ENCODE measurements at places on chromosomes 3 and 15. TPM values are rescaled to one million over a fixed set of nuclear protein-coding genes. Genes with fewer than 3 reads are reported as not detected.
A peak's percentile ranks its signal among the peaks of the same experiment; 100 is the strongest.

DNA sequence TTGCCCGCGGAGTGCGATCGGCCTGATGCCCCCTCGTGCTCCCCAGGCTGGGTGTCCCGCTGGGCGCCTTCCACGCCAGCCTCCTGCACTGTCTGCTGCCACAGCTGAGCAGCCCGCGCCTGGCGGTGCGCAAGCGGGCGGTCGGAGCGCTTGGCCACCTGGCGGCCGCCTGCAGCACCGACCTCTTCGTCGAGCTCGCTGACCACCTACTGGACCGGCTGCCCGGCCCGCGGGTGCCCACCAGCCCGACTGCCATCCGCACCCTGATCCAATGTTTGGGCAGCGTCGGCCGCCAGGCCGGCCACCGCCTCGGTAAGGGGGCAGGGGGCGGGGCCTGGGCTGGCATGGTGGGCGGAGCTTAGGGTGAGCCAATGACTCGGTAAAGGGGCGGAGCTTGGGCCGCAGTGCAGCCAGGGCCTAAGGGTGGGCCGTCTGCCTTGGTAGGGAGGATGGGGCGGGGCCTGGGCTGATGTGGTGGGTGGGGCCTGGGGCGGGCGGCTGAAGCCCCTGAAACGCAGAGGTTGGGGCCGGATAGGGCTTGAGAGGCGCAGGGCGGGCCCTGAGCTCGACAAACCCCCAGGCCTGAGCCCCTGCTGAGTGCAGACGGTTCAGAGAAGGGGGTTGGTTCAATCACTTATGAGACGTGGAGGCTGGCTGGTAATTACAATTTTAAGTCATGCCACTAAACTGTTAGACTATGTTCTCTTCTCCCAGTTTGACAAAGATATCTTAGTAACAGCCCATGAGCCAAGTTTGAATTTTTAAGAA, 13.7 kb downstream of the CAND2 start:
- DNase-seq, result peak; percentile 88

DNA sequence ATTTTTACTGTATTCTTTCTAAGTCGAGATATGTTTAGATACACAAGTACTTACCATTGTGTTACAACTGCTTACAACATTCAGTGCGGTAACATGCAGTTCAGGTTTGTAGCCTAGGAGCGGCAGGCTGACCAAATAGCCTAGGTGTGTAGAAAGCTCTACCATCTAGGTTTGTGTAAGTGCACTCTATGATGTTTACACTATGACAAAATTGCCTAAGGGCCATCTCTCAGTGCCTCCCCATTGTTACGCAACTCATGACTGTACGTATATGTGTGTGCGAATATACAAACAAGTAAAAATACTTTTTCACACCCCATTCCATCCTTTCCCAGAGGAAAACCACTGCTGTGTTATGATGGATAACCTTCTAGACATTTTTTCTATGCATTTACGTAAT, 44.3 kb downstream of the PXYLP1 start:
- peak; percentile 90 for DNase-seq

TARS3 gene
- total RNA-seq, result 8.2 TPM

DNA sequence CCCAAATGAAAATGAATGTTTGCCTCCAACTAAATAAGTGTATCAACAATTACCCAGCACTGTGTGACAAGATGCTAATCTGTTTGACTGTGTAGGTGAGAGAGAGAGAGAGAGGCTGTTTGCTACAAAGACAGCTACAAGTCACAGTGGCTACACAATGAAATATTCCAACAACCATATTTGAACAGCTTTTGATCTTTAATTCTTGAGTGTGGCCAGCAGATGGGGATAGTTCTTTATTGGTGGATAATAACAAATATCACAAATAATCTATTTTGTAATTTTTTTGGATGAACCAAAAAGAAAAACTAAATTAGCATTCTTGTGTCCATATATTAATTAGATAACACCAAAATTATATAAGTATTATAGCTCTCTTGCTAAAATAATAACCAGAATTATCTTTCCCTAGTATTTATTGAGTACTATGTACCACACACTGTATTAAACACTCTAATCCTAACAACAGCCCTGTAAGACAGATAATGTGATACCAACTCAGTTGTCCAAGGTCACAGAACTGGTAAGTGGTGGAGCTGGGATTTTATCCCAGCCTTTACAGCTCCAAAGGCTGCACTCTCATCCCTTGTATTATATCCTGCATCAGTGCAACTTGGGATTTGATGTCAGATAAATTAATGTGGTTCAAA, 61.9 kb upstream of the C3orf80 start:
- DNase-seq, result no peak
